ENCODE measurements at places on chromosomes 6 and 20. TPM values are rescaled to one million over a fixed set of nuclear protein-coding genes. Genes with fewer than 3 reads are reported as not detected.

DNA sequence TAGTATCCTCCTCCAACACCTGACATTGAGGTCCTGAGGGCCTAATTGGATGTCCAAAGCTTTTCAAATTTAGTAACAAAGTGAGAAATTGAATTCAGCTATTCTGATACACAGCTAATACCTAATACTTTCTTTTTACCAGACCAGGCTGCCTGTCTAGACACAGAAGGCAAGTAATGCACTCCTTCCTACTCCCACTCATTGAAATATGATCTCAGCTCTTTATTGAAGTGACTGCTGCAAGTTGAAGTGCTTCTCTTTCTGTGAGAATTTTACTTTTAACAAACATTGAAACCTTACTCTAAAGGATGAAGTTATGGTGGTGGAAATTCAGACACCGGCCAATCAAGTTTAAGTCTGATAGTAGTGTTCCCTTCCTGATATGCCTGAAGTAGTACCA, 90.8 kb upstream of the OGFRL1 start:
- no peak for DNase-seq

DNA sequence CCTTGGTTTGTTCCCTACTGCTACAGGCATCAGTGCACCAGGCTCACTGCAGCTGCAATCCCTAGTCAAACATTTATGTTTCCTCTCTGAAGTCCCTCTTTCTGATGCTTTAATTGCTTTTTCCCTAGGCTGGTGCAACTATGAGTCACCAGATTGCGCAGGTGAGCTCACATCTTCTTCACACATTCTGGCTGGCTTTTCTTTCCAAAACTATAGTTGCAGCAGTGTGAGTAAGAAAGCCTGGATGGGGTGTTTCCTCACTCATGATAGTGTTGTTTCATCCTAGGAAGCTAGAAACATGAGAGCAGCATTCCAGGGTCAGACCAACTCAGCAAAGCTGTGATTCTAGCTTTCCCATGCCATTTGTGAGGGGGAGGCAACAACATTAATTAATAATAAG, 296.4 kb downstream of the PAX1 start:
- DNase-seq = no peak

GRCh38 chr6:73873081-73873480, 177.1 kb downstream of the CD109 start:
- DNase-seq = no peak

LY6G6C gene
- not detected for polyA plus RNA-seq

- no peak for DNase-seq
Observed at GRCh38 chr6:28817808-28818145, 106.0 kb downstream of the TRIM27 start.

SNAP91 gene
- polyA plus RNA-seq = 1.8 TPM

DNA sequence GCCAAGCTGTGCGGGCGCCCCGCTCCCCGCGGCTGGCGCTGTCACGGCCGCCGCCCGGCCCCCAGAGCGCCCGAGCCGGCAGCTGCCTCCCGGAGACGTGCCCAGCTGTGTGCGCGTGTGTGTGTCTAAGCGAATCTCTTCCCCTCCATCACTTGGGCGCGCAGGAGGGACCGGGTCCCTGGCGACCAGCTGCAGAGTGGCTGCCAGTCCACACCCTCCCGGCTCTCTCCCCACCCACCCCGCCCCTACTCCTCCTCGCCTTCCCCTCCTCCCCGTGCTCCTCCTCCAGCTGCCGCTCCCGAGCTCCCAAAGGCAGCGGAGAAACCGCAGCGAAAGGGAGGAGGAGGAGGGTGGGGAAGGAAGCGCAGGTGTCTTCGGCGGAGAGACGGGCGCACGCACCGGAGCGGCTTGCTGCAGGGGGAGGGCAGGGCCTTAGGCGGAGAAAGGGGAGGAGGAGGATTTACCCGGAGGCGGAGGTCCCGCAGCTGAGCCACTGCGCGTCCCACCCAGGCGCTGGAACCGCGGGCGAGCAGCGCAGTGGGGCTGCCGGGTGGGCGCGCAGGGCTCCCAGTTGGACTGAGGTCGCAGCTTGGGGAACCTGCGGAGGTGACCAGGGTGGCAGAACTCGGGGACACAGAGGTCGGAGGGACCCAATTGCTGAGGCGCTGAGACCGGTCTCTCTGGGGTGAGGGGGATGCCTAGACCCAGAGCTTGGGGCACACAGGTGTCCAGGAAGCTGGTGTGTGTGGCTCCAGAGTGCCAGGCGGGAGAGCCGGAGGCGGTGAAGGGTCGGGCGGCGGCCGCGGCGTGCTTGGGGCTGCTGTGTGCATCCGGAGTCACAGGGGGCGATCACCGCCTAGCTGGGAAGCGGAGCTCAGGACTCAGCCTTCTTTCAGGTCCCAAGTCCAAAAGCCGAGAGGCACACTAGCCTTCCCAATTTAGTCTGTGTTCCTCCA, at the start of gene HS3ST5:
HS3ST5 (minus strand) TSS at position 198 of the 956 bp plus-strand sequence. CDS start 280,178 bp downstream, outside the sequence.
- DNase-seq = peak; percentile 72

DNA sequence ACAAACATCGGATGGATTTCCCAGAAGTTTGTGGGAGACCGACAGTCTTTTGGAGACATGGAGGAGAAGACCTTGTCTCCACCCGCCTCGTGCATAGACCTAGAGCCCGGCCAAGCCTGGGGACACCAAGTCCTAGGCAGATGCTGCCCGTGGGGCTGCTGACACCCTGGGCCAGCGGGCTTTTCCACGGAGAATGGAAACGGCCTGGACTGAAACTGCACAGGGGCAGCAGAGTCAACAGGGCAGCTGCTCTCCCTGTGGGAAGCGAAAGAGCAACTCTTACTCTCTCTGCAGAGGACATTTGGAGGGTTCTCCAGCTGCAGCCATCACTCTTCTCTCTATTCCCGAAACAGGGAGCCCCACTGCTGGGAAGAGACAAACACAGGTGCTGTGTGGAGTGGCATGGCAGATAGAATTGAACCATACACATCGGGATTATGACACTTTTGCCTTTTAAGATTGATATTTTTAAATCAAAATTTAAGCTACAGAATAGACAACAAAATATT, 401.2 kb downstream of the THBS2 start:
- no peak for DNase-seq

DNA sequence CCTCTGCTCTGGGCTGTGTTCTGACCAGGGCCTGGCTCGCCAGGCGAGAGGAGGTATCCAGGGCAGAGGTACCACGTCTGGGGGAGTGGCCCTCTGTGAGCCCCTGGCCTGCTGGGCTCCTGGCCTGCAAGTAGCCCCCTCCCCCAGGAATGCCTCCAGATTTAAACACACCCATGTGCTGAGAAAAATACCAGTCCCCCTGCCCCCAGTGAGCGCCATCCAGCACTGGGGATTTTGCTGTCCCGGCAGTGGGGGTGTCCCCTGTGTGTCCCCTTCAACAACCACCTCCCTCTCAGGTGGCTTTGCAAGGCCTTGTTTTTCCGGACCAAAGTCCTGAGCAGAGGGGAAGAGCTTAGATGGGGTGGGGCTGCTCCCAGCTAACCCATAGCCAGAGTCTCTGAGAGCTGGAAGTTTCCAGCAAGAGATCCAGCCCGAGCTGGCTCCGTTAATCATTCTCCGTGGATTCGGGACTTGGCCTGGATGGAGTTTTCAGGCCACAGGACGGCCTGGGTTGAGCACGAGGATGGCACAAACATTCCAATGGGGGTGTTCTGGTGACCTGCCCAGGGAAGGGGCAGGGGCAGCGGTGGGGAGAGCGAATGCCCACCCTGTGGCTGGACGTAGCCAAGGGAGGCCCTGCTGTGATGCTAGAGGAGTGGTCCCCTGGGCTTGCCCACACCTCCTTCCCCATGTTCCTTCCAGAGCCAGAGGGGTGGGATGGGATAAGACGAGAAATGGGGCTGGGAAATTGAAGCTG, 29.0 kb downstream of the PCK1 start:
- peak; percentile 56 for DNase-seq

TMEM200A gene
- polyA plus RNA-seq = 0.94 TPM

- peak; percentile 87 for DNase-seq
Observed at GRCh38 chr20:17679941-17680835, 1.9 kb downstream of the RRBP1 start.

- no peak for DNase-seq
Observed at GRCh38 chr20:50913690-50914375, 17.4 kb downstream of the ADNP start.

DNA sequence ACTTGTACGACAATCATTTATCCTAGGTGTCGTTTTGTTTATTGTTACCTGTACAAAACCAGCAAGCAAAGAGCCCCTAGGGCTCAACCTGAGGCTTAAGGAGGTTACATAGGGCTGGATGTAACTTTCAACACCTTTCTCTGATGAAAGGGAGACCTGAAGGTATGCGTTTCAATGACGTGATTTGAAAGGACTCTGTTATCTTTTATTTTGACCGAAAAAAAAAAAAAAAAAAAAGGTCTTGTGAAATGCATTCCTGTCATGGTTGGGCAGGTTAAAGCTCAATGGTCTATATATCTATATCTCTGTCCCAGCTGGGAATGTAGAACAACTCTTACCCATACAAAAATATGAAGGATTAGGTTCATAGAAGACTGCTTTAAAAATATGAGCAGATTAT, 78.7 kb upstream of the SASH1 start:
- DNase-seq = no peak

TMEM217 gene
- polyA plus RNA-seq = 0.74 TPM

MLN gene
- polyA plus RNA-seq = not detected

DNA sequence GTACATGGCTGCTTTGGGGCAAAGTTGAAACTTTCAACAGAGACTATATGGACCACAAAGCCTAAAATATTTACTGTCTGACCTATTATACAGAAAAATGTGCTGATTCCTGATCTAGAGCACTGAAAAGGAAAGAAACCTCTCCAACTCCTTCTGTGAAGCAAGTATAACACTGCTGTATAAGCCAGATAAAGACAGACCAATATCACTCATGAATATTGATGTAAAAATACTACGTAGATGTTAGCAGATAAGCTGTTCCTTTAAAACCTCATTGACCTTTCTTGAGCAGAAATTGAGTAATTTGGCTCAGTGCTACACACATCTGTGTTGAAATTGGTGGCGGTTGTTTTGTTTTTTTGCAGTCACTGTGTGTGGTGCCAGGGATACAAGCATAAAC, 69.9 kb upstream of the HDAC2 start:
- no peak for DNase-seq

DNA sequence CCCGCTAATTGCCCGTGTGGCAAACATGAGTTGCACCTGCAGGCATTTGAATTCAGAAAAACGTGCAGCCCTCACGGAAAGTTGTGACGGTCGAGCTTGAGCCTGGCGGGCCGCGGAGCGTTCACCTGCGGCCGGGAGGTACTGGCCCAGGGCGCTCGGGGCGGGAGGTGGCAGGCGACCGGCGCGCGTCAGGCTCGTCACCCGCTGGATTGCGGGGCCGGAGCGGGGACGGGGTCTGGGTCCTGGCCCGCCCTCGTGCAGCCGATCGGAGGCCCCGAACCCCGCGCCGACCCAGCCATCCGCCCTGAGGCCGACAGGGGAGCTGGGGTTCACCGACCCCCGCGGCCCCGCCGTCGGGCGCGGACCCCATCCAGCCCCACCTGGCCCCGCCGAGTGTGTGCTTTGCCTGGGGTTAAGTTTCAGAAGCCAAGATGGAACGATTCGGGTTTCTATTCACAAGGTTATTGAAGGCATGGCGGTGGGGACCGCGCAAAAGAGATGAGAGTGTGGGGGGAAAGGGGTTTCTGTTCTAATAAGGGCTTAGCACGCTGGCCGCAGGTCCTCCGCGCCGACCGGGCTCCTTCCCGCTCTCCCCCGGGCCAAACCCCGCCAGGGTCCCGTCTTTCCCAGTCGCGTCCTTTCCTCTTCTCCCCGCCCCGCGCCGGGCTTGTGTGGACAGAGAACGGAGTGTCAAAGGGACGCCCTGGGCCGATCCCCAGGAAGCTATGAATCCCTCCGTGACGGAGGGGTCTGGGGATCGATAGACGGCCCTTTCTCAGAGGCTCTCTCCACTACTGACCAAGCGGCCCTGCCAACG, 1.6 kb upstream of the HEY2 start:
- DNase-seq = peak; percentile 88

GRCh38 chr6:35216851-35217811, 3.4 kb downstream of the SCUBE3 start:
- no peak for DNase-seq

DNA sequence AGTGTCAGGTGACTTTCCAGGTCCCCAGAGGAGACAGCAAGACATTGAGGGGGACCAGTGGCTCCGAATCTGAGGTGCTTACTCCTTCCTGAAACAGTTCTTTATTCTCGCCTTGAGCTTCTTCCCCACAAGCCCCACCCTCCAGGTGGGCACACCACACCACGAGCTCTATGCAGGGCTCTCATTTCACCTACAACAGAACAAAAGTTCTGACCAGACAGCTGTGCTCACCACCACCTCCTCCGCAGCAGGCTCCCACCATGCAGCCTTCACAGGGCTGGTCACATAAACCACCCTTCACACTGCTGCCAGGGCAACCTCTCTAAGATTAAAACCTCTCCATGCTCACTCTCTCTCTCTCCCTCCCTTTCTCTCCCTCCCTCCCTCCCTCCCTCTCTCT, 384.5 kb upstream of the ARID1B start:
- no peak for DNase-seq

DNA sequence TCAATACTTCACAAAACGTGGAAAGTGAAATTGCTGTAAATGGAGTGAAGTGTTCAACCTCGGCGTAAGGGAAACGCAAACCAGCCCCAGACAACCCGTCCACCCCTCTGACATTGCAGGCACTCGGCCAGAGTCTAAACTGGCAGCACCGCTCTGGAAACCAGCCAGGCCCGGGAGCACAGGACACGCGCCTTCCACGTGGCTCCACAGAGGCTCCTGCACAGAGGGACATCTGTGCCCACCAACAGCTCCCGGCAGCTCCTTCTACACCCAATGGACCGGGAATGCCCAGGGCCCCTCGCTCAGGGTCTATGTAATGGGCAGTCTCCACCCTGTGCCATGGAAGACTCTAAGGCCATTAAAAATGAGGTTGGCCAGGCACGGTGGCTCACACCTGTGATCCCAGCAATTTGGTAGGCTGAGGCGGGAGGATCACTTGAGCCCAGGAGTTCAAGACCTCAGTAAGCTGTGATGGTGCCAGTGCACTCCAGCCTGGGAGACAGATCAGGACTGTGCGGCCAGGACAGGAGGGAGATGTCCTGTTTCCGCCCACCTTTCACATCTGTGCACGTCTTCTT, 3.4 kb upstream of the HELZ2 start:
- DNase-seq = no peak

ARFGEF3 gene
- 0.09 TPM for polyA plus RNA-seq

DNA sequence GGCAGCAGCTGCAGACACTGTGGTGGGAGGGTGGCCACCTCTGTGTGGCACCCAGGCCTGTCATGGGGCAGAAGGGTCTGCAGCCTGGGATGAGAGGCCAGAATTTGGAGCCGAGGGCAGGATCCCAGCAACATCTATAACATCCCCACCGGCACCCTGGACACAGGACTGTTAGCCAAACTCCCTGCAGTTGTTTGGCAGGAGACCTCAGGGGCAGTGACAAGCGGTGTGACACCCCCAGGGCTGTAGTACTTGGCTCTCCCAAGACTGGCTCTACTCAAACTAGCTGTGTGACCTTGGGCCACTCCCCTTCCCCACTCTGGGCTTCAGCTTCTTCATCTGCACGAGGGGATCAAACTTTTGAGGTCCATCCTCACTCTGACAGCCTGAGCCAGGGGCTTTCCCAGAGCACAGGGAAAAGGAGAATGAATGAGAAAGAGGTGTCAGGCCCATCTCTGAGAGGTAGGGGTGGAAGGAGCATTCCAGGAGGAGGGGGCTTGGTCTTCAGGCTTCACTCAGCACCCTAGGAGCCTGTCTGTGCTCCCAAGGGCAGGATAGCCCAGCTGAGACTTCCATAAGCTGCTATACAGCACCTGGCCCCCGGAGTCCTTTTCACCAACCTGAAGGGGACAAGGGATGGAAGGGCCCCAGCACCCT, 64.0 kb downstream of the MDGA1 start:
- no peak for DNase-seq

GFOD1 gene
- polyA plus RNA-seq = 8.2 TPM

GRCh38 chr6:89047473-89047872, 33.1 kb upstream of the PNRC1 start:
- no peak for DNase-seq

All from spleen (tissue), 13 donors.